ENCODE measurements at places on chromosomes 13 and 19. TPM values are rescaled to one million over a fixed set of nuclear protein-coding genes. Genes with fewer than 3 reads are reported as not detected.

GRCh38 chr13:39402221-39402970, 200.6 kb downstream of the LHFPL6 start:
- DNase-seq: no peak
- H3K27ac ChIP-seq: no peak overlapping the region
- no peak overlapping the region for H3K4me3 ChIP-seq
- H3K4me1 ChIP-seq: no peaks in the 10 kb centered on the region

DNA sequence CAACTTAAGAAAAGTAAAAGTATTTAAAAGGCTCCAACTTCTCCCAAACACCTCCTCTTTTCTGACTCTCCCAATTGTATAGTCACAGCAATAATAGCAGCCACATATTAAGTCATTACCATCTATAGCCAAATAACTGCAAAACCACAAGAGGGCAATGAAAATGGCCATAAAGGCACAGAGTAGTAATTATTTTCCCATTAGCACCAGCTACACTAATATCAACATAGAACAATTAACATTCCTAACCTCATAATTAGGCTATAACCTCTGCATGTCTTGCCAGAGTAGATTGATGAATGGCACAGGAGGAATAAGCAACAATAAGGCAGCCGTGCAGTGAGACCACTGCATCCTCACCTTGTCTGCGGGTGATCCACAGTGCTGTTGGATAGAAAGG, 226.4 kb upstream of the SERP2 start:
- no peak overlapping the region for H3K4me3 ChIP-seq
- no peaks in the 10 kb centered on the region for H3K4me1 ChIP-seq
- H3K27ac ChIP-seq: no peak overlapping the region

- no peak for DNase-seq
- no peak overlapping the region for H3K27ac ChIP-seq
- H3K4me3 ChIP-seq: no peak overlapping the region
- H3K4me1 ChIP-seq: peaks cover 5% of the 10 kb centered on the region
These were observed 82.6 kb downstream of the PCDH9 start for GRCh38 chr13:67147342-67148133.

DNA sequence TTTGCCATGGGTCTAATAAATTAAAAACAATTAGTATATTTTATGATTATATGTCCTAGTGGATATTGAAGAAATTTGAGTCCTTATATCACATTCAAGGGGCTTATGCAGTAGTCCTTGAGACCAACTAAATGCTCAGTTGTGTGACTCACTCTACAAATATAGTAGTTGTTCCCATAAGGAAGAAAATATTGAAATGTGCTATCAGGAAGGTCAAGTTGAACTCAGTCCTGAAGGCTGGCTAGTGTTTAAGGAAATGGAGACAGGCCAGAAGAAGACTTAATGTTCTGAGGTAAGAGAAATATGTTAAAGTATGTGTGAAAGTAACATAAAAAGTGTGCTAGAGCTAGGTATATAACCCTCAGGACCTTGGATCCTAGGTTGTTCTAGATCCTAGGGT, 766.1 kb upstream of the GPC6 start:
- H3K4me1 ChIP-seq: no peaks in the 10 kb centered on the region
- no peak overlapping the region for H3K4me3 ChIP-seq
- H3K27ac ChIP-seq: no peak overlapping the region
- H3K36me3 ChIP-seq: no peaks in the 10 kb centered on the region
- no peaks in the 10 kb centered on the region for H3K27me3 ChIP-seq
- no peak for DNase-seq

GRCh38 chr13:26494571-26495195, 62.8 kb upstream of the WASF3 start:
- no peaks in the 10 kb centered on the region for H3K27me3 ChIP-seq
- no peaks in the 10 kb centered on the region for H3K4me1 ChIP-seq
- DNase-seq: no peak
- H3K27ac ChIP-seq: no peak overlapping the region
- H3K36me3 ChIP-seq: no peaks in the 10 kb centered on the region

GRCh38 chr19:56121180-56122167, at the start of gene ZNF787:
ZNF787 (minus strand) TSS chr19:56121295; CDS start chr19:56103217, 18,078 bp downstream.
- peak within 1 kb of the TSS; percentile 93 for H3K4me3 ChIP-seq
- H3K4me1 ChIP-seq: peaks cover 13% of the 10 kb centered on the region
- peak within 1 kb of the TSS; percentile 89 for H3K27ac ChIP-seq
- no peaks in the 10 kb centered on the region for H3K36me3 ChIP-seq

- DNase-seq: no peak
- no peaks in the 10 kb centered on the region for H3K4me1 ChIP-seq
- H3K4me3 ChIP-seq: no peak overlapping the region
- peaks cover 24% of the 10 kb centered on the region for H3K36me3 ChIP-seq
These were observed 77.8 kb downstream of the TUBGCP3 start for GRCh38 chr13:112510002-112510780.

GRCh38 chr19:19744641-19745040, 11.7 kb upstream of the ZNF14 start:
- no peak for DNase-seq
- H3K36me3 ChIP-seq: no peaks in the 10 kb centered on the region
- H3K27ac ChIP-seq: no peak overlapping the region
- H3K4me1 ChIP-seq: no peaks in the 10 kb centered on the region
- H3K27me3 ChIP-seq: no peaks in the 10 kb centered on the region

DNA sequence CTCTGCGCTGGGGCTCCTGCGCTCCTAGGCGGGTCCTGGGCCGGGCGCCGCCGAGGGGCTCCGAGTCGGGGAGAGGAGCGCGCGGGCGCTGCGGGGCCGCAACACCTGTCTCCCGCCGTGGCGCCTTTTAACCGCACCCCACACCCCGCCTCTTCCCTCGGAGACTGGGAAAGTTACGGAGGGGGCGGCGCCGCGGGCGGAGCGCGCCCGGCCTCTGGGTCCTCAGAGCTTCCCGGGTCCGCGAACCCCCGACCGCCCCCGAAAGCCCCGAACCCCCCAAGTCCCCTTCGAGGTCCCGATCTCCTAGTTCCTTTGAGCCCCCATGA, at the start of gene GJB2:
Gene GJB2 (minus strand): TSS at position 103 of the 326 bp plus-strand sequence. CDS start 3,357 bp downstream, outside the sequence.
- no peak within 1 kb of the TSS for H3K27ac ChIP-seq
- peak within 1 kb of the TSS; percentile 59 for H3K4me3 ChIP-seq
- H3K36me3 ChIP-seq: no peaks in the 10 kb centered on the region

DNA sequence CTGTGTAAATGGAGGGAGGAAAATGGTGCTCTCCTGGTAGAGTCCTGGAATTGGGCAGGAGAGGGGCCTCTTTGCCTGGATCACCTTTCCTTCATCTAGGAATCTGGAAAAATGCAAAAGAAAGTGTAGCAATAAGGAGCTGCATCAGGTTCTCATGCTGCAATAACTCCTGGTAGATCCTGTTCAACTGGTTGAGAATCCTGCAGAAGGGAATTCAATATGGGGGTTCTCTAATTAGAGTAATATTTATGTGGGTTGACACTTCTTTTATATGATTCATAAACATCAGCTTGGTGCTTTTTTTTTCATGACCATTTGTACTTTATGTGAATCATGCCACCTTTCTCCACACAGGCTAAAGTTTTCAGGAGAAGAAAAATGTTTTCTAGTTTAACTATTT, 9.5 kb upstream of the NUDT15 start:
- no peaks in the 10 kb centered on the region for H3K36me3 ChIP-seq
- DNase-seq: no peak
- no peak overlapping the region for H3K27ac ChIP-seq
- no peaks in the 10 kb centered on the region for H3K4me1 ChIP-seq
- H3K4me3 ChIP-seq: no peak overlapping the region

DNA sequence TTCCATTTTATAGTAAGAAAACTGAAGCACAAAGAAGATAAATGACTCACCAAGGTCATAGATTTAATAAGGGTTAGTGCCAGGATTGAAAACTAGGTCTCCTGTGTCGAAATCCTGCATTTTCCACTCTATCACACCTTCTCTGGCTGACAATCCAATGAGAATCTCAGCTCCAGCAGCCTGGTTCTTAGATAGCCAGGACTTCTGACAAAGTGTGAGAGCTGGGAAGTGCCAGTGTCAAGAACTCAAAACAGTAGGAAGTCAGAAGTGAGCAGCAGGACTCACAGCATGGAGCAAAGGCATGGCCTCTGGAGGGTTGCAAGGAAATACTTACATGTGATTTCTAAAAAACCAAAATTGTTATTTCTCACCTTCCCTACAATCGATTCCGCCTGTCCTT, 24.3 kb downstream of the KCTD12 start:
- H3K27ac ChIP-seq: no peak overlapping the region
- no peaks in the 10 kb centered on the region for H3K36me3 ChIP-seq
- no peak for DNase-seq

- no peak overlapping the region for H3K27ac ChIP-seq
- H3K4me1 ChIP-seq: no peaks in the 10 kb centered on the region
- H3K36me3 ChIP-seq: no peaks in the 10 kb centered on the region
- no peak overlapping the region for H3K4me3 ChIP-seq
- no peak for DNase-seq
These were observed 66.8 kb downstream of the TBC1D4 start for GRCh38 chr13:75415171-75415570.

- H3K4me1 ChIP-seq: no peaks in the 10 kb centered on the region
- H3K4me3 ChIP-seq: peak overlapping the region; percentile 85
- peak overlapping the region; percentile 69 for H3K27ac ChIP-seq
- no peak for DNase-seq
- no peaks in the 10 kb centered on the region for H3K27me3 ChIP-seq
These were observed 583 bp downstream of the CCDC61 start for GRCh38 chr19:45995715-45996385.

DNA sequence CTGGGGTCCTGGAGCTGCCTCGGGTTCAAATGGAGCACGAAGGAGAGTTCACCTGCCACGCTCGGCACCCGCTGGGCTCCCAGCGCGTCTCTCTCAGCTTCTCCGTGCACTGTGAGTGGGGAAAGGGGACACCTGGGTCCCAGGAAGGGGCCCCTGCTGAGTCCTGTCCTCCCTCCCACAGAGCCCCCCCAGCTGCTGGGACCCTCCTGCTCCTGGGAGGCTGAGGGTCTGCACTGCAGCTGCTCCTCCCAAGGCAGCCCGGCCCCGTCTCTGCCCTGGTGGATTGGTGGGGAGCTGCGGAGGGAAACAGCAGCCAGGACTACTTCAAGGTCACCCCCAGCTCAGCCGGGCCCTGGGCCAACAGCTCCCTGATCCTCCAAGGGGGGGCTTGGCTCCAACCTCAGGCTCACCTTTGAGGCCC, 11.0 kb upstream of the SIGLEC11 start:
- no peak for DNase-seq
- H3K4me1 ChIP-seq: no peaks in the 10 kb centered on the region
- H3K36me3 ChIP-seq: peaks cover 18% of the 10 kb centered on the region

GRCh38 chr19:6464070-6464873, at the start of gene CRB3:
CRB3 (plus strand) TSS chr19:6464271; CDS start chr19:6464702, 431 bp downstream.
- no peaks in the 10 kb centered on the region for H3K27me3 ChIP-seq
- H3K4me1 ChIP-seq: peaks cover 4% of the 10 kb centered on the region
- H3K27ac ChIP-seq: no peak within 1 kb of the TSS
- no peak for DNase-seq
- H3K4me3 ChIP-seq: no peak within 1 kb of the TSS

DNA sequence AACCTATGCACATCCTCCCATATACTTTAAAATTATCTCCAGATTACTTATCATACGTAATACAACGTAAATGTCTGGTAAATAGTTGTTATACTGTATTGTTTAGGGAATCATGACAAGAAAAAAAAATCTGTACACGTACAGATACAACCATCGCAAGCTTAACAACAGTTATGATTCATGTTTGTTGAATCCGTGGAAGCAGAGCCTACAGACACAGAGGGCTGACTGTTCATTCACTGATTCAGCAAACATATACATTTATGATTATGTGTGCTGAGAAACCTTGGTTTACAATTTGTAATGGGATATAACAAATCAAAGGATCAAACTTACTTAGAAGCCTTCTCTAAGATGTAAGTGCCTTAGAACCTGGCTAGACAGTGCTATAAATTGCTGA, 1.5 kb downstream of the ZNF260 start:
- H3K4me3 ChIP-seq: no peak overlapping the region
- no peaks in the 10 kb centered on the region for H3K27me3 ChIP-seq
- H3K27ac ChIP-seq: no peak overlapping the region
- DNase-seq: no peak
- H3K36me3 ChIP-seq: peaks cover 32% of the 10 kb centered on the region

- H3K4me1 ChIP-seq: no peaks in the 10 kb centered on the region
- no peak for DNase-seq
- H3K4me3 ChIP-seq: no peak overlapping the region
- no peaks in the 10 kb centered on the region for H3K36me3 ChIP-seq
These were observed 13.6 kb downstream of the ZIC2 start for GRCh38 chr13:99995104-99995588.

DNA sequence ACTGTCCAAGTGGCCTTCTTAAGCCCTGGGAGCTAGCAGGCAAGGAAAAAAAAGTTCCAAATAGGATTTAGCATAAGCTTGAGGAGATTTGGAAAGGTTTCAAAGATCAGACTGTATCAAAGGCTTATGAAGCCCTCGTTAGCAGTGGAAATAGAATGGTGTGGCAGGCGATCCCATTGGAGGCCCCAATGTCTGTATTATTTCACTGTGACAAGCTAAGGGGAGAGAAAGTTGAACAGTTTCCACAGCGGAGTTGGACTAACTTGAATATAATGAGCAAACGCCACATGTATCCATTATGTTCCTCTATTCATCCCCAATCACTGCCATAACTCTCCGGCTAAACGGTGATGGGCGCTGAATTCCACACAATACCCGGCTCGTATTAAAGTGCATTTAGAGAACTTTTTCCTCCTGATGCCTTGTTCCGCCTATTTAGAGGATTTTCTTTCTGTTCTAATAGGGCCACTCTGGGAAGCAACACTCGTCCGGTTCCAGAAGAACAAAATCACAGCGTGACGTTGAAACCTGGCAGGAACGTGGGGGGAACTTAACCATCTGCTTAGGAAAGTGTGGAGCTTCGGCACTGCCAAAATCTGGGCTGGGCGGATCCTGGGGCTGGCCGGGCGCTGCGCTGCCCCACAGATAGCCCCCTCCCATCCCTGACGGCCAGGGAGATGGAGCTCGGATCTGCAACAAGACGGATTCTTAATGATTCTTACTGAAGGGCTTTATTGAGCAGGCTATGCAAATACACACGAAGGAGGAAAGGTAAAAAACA, 1.0 kb upstream of the PCDH8 start:
- no peak for DNase-seq
- H3K27ac ChIP-seq: no peak overlapping the region
- no peak overlapping the region for H3K4me3 ChIP-seq
- peaks cover 34% of the 10 kb centered on the region for H3K27me3 ChIP-seq
- H3K36me3 ChIP-seq: no peaks in the 10 kb centered on the region

The NALCN gene
- 18.5 TPM for total RNA-seq

The CEACAM21 gene
- total RNA-seq: not detected

The LGALS7 gene
- not detected for total RNA-seq

The SPACA4 gene
- total RNA-seq: not detected

The KDM4B gene
- total RNA-seq: 46.0 TPM

The KLF2 gene
- 281 TPM for total RNA-seq

The ZNF549 gene
- total RNA-seq: 2.2 TPM

The KMT2B gene
- 25.5 TPM for total RNA-seq

The MBOAT7 gene
- 56.1 TPM for total RNA-seq

The ZNF98 gene
- 0.96 TPM for total RNA-seq

The IRGC gene
- not detected for total RNA-seq

Measured in ascending aorta (tissue), 2 donors.